ENCODE measurements at places on chromosomes 6 and 20.

DNA sequence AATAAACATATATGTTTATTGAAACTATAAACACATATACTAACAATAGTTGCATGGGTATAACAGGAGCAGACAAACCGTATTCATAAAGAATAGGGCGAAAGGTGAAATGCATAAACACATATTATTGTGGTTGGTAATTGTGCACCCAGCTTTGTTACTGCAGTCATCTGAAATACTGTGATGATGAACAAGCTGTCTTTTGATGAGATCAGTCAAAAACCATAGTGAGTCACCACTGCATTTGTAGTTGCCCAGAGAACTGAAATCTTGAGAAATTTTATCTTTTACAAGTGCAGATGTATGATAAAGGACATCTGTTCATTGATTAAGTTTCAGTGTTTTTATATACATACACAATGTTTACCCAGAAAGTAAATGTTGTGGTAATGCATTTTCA is 133.7 kb downstream of the MYO6 start:
- ATAC-seq = no peak

DNA sequence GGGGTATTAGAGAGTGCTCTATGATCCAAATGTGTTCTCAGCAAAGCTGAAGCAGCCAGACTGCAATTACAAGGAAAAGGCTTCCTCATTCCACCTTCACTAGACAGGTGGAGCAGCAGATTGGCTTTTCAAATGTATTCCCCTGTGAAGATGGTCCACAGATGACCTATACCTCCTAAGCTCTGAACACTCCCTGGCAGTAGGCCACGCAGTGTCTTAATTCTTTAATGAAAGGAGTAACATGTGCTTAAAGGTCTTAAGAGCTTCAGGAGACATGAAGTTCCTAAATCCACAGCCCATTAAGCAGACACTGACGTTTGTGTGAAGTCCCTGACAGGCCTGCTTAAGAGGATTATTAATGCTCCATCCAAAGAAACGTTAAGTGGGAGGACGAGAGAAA is 138.9 kb upstream of the NUP153 start:
- no peak for ATAC-seq

DNA sequence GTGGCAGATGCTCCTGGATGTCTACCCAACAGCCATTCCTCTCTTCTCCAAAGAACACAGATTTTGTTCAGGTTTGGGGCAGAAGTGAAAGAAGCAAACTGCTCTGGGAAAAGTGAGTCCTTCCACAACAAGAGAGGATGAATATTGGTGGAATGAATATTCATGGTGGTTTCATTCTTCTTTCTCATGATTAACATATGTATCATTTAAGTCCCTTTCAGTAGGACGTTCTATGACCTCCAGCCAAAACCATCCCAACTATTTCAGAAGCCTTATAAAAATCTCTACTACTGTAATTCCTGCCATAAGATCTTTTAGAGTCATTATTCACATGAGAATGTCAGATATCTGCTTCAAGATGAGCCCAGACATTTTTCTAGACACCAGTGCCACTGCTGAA is 44.4 kb downstream of the MDN1 start:
- ATAC-seq = no peak

DNA sequence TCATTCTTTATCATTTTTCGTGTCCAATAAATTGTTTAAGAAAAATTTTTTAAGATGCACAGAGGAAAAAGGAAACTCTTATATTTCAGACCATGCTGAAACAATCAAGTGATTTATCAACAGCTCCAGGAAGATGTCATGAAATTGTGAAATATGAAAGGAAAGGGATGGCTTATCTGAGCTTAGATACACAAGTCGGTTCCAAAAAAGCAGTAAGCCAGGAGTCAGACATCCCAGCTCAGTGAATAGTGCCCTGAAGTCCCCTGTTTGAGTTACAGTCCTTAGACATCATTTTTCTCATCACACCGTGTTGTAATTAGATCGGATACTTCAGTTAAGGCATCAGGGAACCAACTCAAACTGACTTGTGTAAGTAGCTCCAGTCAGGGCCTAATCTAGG is 91.0 kb upstream of the SSTR4 start:
- peak; percentile 72 for ATAC-seq

DNA sequence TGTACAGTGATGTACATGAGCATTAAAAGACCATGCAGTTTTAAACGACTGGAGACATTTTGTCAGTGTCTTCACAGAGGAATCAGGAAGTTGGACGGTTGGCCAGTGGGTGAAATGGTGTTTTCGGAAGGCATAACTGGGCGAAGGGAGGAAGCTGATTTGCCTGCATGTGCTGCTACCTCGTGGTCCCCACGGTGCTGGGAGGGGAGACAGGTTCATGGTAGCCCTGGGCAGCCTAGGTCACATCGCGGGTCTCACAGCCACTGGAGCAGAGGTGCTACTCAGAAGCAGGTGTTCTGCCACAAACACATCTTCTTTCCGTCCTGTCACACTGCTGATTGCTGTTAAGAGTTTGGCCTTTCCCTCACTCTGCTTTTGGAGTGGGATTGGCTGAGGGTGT is 35.2 kb downstream of the HIVEP1 start:
- ATAC-seq = no peak

DNA sequence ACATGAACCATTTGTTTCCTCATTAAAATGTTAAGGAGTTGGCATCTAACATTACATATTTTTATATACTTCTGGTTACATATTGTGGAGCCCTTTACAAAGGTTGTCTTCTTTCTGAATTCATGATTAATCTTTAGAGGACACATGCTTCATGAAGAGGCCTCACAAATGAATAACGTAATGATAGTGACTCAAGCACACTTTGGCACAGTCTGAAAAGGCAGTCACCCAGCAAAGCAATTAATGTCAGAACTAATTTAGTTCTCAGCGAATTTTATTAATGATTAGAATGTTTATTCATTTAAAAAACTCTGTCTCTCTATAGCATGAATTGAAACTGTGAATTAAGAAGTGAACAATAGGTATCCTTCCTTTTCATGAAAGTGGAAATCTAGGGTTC is 854.2 kb downstream of the PHF3 start:
- no peak for ATAC-seq

GRCh38 chr6:36054956-36055355 is 27.3 kb downstream of the MAPK14 start:
- ATAC-seq = no peak

DNA sequence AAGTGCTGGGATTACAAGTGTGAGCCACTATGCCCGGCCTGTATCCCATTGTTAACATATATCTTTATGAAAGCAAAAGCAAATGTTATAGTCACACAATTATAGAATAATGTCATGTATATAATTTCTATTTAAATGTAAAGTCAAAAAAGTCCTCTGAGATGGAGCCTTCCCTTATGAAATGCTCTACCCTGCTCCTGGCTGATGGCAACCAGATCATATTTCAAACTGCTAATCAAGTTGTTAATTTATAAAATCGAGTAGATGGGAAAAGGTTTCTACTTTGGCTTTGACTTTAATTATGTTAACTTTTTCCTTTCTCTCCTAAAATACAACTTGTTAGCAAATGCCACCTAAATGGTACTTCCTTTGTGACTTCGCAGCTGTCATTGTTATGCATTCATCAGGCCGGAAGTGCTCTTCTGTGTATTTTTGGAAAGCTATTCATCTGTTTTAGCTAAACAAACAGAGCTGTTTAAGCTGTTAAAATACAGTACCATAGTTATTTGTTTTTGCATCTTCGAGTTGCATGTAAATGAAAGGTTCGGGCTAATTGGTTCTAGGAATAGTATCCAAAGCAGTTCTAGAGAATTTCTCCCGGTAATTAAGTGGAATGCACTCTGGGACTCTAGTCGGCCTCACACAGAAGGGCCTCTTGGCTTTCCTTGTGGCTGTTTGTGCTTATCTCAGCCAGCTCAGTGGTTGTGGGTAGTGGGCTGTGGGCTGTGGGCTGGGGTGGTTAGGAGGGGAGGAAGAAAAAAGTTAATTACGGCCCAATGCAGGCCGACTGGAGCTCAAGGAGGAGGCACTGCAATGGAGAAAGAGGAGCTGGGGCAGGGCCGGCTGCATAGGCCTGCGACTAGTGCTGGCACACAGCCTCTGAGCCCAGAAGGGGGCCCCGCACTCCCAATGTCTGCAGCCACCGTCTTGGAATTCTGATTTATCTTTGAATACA is 34.8 kb downstream of the SLC35D3 start:
- ATAC-seq = no peak

GRCh38 chr6:41771058-41771983 is 8.4 kb downstream of the FRS3 start:
- ATAC-seq = no peak

GRCh38 chr20:11792568-11792953 is 125.1 kb upstream of the BTBD3 start:
- ATAC-seq = no peak

DNA sequence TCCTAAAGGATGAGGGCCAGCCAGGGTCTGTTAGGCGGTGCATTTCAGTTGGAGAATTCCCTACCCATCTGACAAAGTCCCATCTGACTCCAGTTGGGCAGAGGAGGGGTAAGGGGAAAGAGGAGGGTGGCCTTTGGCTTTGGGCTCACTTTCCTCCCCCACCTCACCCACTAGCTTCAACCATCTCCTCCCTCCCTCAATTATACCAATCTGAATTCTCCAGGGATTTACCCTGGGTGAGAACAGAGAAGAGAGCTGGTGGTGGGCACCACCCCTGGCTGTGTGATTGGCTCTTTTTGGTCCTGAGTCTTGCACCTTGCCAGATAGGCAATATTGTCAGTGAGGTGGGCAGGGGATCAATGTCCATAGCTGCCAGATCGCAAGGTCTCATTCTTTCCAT is 3.2 kb downstream of the HMGA1 start:
- ATAC-seq = no peak

DNA sequence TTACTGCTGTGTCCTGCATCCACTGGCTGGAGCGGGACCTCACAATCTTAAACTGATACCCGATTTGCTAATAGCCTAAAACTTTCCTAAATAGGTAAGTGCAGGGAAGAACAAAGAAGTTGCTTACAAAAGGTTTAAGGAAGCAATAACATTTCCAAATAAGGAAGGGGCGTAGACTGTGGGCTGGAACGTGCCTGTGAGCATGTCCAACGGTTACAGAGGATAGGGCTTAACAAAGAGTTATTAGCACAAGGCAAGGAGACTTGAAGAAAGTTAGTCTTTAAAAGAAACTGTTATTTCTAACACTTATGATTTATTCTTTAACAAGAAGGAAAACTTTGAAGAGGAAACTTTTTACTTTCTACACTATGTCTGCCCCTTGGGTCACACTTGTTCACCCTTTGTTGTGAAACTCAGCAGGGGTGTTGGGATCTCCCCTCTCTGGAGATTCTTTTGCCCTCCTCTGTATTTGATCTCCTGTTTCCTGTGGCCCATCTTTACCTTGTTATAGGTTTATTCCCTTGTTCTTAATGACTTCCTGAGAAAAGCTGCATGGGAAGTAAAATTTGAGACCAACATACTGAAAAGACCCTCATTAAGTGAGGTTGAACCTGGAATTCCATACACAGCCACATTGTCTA is 28.7 kb downstream of the KAT14 start:
- ATAC-seq = no peak

- ATAC-seq = no peak
Observed at GRCh38 chr6:111254004-111254778, 166.9 kb downstream of the SLC16A10 start.

DNA sequence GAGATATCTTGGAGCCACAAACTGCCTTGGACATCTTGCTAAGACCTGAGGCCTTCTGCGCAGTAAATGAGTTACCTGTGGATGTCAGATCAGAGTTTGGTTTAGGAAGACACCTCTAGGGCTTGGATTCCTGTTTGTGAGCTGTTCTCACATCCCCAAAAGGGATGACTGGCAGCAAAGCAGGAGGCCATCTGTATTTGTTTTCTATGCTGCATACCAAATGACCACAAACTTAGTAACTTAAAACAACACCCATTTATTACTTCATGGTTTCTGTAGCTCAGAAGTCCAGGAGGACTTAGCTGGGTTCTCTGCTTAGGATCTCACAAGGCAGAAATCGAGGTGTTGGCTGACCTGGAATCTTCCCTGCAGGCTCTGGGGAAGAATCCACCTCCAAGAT is 116.7 kb downstream of the UNC5CL start:
- ATAC-seq = no peak

DNA sequence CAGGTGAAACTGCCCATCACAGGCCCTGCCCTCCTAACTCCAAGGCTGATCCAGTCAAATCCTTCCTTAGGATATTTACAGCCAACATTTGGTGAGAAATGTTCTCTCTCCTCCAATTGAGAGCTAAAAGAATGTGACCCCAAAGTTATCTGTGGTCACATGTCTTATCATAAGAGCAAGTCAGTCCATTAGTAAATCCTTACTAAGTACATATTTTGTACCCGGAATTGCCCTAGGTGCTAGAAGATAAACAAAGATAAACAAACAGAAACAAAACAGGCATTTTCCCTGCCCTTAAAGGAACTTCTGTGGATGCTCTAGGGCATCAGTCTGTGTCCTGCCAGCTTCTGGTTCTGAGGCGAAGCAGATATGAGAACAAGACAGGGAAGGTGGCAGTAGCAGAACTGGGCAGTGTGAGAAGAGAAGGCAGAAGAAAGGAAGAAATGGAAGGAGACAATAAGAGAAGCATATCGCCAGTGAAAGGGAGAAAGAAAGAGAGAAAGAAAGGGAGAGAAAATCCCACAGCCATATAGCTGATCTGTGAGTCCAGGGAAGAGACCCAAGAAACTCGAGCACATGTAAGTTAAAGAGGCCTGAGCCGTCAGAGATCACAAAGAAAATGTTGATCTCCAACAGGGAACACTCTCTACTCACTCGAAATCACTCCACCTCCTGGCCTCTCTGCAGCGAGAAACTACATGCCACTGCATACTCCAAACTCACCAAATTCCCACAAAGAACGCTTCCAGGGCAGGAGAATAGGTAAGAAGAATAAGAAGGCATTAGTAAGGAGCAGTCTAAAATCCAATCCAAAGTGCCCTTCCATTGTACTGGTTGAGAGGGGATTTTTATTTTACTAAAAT is 41.7 kb downstream of the CDK5RAP1 start:
- ATAC-seq = no peak

DNA sequence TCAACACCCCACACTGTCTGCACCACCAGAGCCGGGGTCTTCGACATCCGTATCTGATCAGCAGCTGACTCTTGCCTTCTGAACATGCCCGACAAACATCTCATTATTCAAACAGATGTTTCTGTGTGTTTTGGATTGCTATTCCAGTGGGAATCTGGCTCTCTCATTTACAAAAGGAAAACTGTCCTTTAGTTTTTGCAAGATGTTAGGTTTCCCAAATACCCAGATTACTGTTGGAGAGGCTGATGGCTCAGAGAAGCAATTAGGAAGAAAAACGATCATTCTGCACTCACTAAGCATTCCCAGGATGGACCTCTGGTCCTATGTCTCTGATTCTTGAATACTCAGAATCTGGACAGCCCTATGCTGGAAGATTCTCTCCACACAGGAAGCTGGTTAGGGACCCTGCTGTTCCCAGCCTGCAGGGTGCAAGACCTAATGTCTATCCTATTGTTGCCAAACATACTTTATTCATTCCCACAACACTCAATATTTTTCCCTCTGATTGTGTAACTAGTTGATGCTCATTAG is 532.9 kb downstream of the CDH26 start:
- ATAC-seq = peak; percentile 43

DNA sequence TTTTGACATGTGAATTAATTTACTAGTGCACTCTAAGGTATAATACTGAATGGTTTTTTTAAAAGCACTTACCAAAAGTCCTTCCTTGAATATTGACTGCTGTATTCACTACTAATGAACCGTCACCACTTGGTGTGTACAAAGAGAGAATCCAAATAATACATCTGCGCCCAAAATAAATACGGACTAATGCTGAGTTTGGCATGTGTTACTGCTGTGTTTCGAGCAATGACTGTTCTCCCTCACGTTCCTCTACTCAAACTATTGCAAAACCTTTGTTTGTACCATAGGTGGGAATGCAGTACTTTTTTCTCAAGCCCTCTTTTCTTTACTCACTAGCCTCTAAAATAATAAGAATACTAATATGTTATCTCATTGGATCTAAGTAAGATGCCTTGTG is 305.5 kb downstream of the QKI start:
- peak; percentile 46 for ATAC-seq

GRCh38 chr20:45322952-45323383 is 14.9 kb upstream of the MATN4 start:
- ATAC-seq = peak; percentile 24

Measured in gastroesophageal sphincter (tissue), 4 donors.